Stimulated activated CD8-positive, alpha-beta memory T cell treated with anti-CD3 and anti-CD28 coated beads, Interleukin-2, amount 100 ng/mL, for 48 hours (primary cell): ENCODE measurements at places on chromosomes 4 and X.

DNA sequence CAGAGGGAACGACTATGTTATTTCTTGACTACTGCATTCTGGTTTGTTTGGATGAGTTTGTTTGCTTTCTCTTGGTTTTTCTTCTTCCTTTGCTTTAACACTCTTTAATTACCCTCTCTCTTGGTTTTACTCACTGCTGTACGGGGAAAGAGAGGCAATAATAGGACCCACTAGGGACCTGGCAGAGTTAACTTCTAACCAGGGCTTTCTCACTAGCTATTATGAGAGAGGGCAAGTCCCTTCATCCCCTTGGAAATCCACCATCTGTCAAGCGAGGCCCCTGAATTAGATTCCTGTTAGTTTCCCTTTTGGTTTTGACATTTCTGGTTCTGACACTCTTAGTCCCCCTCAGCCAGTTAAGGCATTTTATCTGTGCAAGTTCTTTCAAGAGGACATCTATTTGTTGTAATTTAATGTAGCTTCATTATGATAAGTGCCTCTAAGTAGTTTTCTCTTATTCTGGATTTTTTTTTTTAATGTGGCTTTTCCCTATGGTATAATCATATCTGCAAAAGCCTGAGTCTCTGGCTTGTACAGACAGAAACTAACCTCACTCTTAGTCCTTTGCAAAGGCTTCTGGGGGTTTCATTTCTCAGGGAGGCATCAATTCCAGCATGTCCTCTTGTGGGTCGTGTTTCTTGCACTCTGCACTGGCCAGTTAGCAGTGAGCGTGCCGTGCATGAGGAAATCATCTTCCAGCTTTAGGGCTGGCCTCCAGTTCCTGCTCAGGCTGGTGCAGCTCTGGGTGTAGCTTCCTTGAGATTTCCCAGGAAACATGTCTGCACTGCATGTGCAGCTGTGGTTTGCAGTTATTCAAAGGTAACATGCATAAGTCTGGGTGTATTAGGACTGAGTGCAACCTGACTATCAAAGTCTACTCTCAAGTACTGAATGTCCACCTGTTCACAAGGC, 221.3 kb downstream of the STIM2 start:
- no peak for DNase-seq

GRCh38 chr4:81688085-81688484, 216.4 kb upstream of the RASGEF1B start:
- DNase-seq: no peak

DNA sequence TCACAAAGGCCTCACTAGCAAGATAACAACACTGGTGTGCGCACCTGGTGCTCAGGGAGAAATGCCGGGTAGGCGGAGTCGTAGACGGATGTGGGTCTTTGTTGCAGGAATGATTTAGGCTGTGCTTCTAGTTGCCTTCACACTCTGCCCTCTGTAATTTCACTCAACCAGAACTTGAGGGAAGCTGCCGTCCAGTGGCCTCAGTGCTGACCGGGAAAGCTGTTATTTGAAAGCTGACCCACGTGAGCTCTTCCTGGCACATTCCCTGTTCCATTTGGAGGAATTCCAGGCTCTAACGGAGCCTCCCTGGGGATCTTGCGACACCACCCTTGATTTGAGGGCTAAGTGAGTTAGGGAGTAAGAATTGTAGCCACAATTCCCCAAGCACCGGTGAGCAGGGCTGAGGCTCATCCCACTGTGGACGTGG, 15.9 kb downstream of the SH3TC1 start:
- DNase-seq: no peak

- DNase-seq: no peak
Measured at GRCh38 chr4:155795991-155796390, 37.2 kb downstream of the GUCY1B1 start.

DNA sequence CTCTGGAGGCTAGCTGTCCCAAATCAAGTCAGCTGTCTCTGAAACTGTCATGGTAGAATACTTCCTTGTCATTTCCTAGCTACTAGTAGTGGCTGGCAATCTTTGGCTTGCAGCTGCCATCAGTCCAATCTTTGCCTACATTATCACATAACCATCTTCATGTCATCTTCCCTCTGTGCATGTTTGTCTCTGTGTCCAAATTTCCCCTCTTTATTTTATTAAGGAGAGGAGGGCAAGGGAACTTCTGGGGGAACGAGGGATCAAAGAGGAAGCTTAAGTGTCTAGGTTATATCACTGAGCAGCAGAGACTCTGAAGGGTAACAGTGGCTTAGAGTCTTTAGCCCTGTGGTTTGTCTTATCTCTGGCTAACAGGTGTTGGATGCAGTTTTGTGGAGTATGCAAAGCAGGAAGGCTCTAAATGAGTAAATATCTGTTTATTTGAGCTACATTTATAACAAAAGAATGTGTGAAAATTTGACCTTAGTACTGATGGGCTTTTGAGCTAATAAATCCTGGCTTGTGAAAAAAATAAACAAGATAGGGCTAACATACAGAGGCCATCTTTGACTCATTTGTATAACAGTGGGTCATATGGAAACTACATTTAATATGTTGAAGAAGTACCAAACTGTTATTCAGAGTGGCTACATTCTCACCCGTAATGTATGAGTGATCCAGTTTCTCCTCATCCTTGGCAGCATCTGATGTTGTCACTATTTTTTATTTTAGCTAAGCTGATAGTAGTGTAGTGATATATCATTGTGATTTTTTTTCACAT, 49.4 kb upstream of the ENOX2 start:
- no peak for DNase-seq

DNA sequence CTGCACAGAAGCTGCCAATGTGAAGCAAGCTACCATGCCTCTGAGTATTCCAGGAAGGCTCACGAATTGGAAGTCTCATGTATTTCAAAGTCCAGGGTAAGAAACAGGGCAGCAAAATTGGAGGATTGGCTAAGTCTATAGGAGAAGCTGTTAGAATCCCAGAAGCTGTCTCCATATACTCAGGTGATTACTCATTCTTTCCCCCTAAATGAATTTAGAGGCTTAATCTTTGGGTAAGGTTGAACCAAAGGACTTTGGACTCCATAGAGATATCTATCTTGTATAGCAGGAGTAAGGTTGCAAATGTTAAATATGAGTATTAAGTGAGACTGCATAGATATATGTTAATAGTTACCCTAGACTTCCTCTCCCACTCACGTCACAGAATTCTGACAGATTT, 36.3 kb downstream of the STBD1 start:
- DNase-seq: no peak

- DNase-seq: no peak
Measured at GRCh38 chrX:49978176-49978575, 55.8 kb downstream of the CLCN5 start.

- no peak for DNase-seq
Measured at GRCh38 chrX:106000203-106000602, 38.3 kb downstream of the SERPINA7 start.

DNA sequence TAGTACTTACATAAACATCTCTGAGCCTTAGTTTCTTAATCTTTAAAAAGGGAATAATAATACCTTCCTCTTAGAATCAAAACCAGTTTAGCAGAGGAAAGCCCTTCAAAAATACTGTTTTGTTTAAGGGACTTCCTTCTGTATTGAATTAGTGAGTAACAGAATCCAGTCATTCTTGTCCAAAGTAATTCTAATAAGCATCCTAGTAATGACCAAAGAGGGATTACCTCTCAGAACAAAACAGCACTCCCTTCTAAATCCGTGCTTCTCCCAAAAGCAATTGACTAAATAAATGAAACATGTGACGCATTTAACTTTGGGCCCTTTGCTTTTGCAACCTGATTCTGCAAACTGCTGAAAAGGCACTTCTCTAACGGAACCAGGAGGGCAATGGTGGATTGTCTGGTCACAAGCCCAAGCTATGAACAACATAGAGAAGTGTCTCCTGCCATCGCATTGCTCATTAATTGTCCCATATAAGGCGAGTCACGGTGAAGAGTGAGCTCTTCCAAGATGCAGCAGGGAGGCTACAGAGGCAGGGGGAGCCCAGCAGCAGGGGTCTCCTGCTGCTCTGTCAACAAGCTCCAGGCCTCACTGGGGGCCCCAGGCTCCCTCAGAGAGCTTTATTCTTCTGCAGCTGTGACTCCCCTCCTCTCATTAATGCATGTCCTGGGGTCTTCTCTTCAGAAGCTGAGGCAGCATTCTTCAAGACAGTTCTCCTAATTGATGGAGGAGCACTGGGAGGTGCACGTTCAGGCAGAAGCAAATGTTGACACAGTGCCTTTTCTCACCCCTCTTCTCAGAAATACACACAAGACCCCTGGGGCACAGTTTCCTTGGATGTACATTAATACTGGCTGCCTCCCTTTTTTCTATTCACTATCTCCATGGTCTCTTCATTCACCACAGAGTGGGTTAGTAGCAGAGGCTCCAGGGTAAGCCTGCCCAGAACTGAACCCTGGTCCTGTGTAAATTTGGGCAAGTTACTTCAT, 419.6 kb upstream of the RASGEF1B start:
- no peak for DNase-seq

GRCh38 chr4:74426101-74426500, 18.8 kb upstream of the AREG start:
- DNase-seq: no peak

- no peak for DNase-seq
Measured at GRCh38 chrX:1589356-1590130, 1.9 kb upstream of the AKAP17A start.

GRCh38 chrX:6460893-6461490, 73.9 kb downstream of the VCX3A start:
- DNase-seq: no peak

DNA sequence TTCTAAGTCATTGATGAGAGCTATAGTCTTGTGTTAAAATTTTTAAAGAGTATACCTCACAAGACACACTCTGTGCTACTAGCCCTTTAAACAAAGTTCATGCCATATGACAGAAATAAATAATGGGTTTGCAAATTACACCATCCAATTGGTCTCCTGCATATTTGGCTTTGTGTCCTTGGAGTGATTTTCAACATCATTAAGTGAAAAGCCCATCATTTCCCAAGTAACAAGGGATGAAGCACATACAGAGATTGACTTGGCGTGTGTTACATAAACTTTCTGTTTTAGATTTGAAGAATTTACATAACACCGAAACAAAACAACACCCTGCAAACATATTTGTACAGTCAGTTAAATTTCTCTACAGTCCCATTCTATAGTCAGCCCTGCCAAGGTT, 216.9 kb upstream of the NEIL3 start:
- DNase-seq: no peak

DNA sequence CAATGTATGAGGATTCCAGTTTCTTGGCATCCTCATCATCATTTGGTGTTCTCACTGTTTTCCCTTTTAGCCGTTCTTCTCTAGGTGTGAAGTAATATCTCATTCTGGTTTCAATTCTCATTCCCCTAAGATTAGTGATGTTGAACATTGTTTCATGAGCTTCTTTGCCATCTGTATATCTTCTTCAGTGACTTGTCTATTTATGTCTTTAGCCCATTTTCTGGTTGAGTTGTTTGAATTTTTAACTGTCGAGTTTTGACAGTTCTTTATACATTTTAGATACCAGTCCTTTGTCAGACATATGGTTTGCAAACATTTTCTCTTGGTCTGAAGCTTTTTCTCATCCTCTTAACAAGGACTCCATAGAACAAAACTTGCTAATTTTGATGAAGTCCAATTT, 101.1 kb downstream of the NHSL2 start:
- no peak for DNase-seq

DNA sequence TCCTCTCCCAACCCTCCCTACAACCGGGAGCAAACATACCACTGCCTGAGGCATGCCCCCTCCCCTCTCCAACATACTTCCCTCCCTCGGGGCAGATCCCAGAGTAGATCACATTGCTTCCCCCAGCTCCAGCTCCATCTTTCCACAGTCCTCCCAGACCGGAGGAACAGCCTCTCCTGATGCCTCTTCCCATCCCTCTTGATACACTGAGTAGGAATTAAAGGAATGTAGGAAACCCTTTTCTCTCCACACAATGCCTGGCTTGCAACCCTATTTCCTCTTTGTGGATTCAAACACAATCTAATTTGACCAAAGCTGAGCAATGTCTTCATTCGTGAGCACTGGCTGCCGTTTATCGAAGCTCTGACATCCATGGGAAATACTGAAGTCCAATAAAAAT, 339.8 kb downstream of the BCOR start:
- no peak for DNase-seq

GRCh38 chr4:112001041-112001440, 144.2 kb upstream of the FAM241A start:
- DNase-seq: no peak

DNA sequence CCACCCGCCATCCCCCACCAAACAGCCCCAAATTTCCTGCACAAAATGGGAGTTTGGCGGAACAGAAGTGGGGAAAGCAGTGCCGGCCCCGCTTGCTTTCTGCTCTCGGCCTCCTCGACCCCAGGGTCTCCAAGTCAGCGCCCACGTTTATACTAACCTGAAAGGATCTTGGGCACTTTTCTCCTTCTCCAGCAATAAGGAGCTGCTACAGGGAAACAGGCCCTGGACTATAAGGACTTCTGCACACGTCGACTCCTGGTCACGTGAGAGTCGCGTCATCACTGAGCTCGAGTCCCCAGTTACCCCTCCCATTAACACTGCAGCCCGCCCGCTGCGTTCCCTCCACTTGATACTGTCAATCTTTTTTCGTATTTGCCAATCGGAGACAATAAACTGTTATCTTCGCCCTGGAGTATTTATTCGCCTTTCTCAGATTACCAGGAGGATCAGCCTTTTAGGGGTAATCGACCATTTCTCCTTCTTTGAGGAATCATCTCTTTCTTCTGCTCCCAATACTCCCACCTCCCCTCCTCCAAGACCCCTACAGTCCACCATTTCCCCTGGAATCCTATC, at the start of gene TCEAL8:
TSS of gene TCEAL8 (minus strand) at position 235 of the 573 bp plus-strand sequence. CDS start 1,176 bp downstream, outside the sequence.
- DNase-seq: peak; percentile 47

DNA sequence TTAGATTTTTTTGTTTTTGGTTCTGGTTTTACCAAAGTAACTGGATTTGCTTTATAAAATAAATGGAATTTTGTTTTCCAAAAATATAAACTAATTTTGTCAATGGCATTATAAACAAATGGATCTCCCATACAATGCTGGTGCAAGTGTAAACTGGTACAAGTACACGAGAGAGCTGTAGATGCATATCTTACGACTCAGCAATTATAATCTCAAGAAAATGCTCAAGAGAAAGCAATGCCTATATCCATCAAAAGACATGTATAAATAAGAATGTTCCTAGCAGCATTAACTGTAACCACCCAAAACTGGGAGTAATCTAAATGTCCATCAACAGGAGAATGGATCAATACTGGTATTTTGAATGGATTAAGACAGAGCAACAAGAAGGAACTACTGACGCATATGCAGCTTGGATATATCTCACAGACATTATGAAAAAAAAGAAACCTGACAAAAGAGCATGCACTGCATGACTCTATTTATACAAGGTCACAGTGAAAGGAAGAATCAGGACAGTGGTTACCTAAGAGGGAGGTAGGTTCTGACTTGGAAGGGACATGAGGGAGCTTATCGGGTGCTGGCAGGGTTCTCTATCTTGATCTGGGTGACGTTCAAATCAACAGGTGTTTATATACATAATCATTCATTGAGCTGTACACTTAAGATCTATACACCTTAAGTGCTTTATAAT, 9.5 kb downstream of the ADH5 start:
- DNase-seq: no peak
